ENCODE measurements at places on chromosomes 11 and 22.

DNA sequence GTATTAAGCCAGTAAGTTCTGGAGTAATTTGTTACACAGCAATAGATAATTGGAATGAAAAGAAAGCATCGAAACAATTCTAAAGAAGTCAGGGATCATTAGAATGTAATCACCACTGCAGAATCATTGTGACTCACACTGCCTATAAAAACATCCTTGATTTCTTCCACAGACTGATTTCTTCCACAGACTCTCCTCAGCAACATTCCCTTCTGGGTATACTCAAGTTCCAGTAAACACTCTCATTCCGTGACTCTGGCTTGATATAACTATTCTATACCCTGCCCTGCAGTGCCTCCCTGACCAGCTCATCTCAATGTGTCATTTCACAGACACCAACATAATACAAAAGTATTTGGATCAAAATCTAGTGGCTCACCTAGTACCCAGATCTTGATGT is 120.5 kb downstream of the BBOX1 start:
- no peak overlapping the region for H3K27ac ChIP-seq
- no peak overlapping the region for H3K4me3 ChIP-seq
- no peaks in the 10 kb centered on the region for H3K4me1 ChIP-seq

DNA sequence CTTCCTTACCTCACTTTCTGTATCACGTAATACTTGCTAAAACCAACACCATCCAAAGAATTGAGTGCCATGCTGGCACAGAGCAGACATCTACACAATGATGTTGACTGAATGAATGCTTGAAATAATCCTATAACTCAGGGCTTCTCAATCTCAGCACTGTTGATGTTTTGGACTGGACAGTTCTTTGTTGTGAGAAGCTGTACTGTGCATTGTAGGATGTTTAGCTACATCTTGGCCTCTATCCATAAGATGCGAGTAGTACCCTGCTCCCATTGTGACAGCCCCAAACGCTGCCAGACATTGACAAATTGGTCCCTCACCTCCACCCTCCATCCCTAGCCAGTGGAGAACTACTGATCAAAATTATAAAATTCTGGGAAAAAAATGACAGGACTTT is 153.4 kb downstream of the NAV2 start:
- H3K4me3 ChIP-seq = no peak overlapping the region
- H3K4me1 ChIP-seq = no peaks in the 10 kb centered on the region
- H3K27ac ChIP-seq = no peak overlapping the region
- no peaks in the 10 kb centered on the region for H3K27me3 ChIP-seq

DNA sequence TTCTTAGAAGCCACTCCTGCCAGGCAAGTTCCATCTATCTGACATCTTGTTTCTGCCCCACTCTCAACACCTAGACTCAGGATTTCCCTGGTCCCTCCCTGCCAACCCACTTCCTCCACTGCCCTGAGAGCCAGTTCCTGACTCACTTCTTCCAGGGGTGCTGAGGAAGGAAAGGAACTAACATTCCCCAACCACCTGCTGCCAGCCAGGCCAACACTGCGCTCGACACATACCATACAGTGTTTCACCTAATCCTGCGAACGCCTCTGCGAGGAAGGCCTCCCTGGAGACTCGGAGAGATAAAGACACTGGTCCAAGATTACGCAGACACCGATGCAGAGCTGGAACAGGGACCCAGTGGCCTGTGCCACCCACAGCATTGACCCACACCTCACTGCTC is 40.2 kb downstream of the MICAL3 start:
- no peaks in the 10 kb centered on the region for H3K4me1 ChIP-seq
- DNase-seq = no peak
- no peak overlapping the region for H3K27ac ChIP-seq
- H3K27me3 ChIP-seq = no peaks in the 10 kb centered on the region
- no peaks in the 10 kb centered on the region for H3K36me3 ChIP-seq
- H3K4me3 ChIP-seq = no peak overlapping the region

DNA sequence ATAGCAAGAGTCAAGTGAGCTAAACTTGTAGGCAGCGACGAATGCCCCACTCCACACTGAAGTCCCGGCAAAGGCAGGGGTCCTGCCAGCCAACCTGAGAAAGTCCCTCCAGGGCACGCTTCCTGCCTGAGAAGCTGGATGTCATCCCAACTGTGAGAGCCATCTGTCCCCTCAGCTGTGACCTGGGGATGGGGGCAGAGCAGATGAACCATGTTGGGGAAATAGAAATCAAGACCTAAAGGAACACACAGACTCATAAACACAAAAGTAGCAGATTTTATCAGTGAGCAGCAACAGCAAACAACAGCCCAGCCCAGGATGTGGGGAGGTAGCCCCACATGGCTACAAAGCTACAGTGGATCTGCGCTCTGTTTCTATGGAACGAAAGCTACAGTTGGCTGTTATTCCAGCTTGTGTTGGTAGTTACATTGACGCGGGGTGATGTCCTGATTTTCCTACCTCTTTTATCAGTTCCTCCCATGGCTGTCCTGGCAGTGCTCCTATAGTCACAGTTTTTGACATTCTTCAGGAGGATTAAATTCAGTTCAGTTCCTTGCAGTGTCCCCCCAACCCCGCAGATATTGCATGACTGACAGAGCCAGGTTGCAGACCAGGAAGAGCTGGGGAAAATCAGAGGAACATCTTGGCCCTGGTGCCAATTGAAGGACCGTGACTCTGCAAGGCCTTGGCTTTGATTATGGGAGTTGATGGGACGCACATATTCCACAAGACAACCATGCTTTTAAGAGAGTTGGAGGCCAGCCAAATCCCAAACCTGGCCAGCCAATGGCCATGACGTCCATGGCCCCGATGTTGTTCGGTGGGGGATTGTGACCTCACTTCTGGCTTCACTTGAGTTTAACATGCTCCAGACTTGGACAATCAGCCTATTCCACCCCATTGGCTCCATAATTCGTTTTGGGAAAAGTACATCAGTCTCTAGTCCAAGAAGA is 14.6 kb downstream of the MRGPRD start:
- H3K27me3 ChIP-seq = no peaks in the 10 kb centered on the region
- no peaks in the 10 kb centered on the region for H3K4me1 ChIP-seq
- no peak overlapping the region for H3K27ac ChIP-seq
- DNase-seq = no peak
- H3K4me3 ChIP-seq = no peak overlapping the region
- no peaks in the 10 kb centered on the region for H3K36me3 ChIP-seq

DNA sequence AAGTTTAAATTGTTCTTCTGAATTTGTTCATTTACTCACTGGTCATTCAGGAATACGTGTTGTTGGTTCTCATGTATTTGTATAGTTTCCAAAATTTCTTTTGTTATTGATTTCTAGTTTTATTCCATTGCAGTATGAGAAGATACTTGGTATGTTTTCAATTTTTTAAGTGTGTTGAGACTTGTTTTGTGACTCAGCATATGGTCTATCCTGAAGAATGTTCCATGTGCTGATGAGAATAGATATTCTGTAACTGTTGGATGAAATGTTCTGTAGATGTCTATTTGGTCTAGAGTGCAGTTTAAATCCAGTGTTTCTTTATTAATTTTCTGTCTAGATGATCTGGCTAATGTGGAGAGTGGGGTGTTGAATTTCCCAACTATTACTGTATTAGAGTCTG is 23.5 kb downstream of the CFAP300 start:
- H3K4me1 ChIP-seq = no peaks in the 10 kb centered on the region
- H3K4me3 ChIP-seq = no peak overlapping the region
- no peaks in the 10 kb centered on the region for H3K27me3 ChIP-seq
- H3K27ac ChIP-seq = no peak overlapping the region
- no peaks in the 10 kb centered on the region for H3K36me3 ChIP-seq
- DNase-seq = no peak

DNA sequence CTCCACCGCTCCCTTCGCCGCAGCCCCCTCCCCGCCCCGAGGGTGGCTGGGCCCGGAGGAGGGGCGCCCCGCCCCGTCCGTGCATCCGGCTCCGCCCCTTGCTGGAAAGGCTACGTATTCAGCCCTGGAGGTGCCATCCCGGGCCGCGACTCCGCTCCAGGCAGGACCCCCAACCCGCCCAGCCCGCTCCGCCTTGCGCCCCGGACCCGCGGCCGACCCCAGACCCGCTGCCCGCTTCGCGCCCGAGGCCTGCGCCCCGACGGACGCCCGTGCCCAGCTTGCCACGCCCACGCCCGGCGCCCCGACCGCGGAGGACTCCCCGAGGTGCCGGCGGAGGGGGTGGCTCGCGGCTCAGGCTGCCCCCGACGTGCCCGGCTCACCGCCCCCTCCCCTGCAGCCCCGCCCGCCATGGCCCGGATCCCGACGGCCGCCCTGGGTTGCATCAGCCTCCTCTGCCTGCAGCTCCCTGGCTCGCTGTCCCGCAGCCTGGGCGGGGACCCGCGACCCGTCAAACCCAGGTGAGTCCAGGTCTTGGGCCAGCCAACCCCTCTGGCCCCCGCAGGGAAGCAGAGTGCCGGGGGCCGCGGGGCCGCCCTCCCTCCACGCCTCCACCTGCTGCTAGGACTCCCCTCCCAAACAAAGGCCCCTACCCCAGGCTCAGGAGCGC is at the start of gene ADM2:
ADM2 (plus strand) TSS at position 104 of the 667 bp plus-strand sequence; CDS start at position 409, 305 bp downstream.
- H3K4me3 ChIP-seq = peak within 1 kb of the TSS; percentile 42
- peak; percentile 40 for DNase-seq
- H3K36me3 ChIP-seq = no peaks in the 10 kb centered on the region
- peak within 1 kb of the TSS; percentile 30 for H3K27ac ChIP-seq
- no peaks in the 10 kb centered on the region for H3K4me1 ChIP-seq
- no peaks in the 10 kb centered on the region for H3K27me3 ChIP-seq

DNA sequence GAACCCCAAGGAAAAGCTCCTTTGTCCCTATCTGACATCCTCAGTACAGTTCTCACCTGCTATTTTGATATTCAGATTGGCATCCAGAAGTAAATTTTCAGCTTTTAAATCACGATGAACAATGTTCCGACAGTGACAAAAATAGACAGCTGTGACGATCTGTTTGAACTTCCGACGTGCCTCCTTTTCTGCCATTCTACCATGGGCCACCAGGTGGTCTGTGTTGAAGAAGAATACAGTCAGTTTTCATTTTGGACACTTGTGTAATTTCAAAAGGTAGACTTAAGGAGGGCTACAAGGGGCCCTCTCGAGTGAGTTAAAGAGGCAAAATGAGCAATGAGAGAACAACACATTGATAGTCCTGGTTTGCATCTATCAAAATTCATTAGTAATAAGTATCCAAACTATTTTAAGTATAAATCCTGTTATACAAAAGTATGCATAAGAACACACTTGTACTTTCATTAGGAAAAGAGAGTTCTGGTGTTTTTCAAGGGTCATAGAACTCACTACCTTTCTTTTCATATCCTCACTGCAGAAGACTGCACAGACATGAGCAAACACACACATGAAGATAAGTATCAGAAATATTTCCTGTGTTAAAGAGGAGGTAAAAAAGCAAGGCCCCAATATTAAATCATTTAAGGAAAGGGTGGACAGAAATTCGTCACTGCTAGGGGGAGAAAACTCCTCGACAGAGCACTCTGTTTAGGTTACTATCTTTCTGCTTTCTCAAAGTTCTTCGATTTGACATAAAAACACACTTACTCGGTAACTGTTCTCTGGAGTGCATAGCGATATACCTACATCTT is 89.9 kb upstream of the APOA1 start:
- no peaks in the 10 kb centered on the region for H3K4me1 ChIP-seq
- no peak for DNase-seq
- H3K4me3 ChIP-seq = no peak overlapping the region
- peaks cover 5% of the 10 kb centered on the region for H3K36me3 ChIP-seq

DNA sequence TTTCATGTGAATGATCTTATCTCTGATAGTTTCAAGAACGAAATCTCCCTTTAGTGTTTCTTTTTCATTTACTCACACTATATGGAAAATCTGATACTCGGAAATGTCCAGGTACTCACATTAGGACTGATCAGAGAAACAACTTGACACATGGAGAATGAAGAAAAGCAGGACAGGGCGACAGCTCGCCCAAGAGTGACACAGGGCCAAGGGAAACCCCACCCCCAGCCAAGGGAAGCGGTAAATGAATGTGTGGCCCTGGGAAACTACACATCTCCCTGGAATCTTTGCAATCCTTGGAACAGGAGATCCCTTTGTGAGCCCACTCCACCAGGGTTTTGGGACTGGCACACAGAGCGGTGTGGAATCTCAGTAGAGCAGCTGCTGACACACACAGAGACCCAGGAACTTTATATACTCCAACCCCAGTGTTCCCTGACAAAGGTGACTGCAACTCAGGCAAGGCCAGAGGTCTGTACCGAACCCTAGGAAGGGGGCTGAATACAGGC is 303.7 kb upstream of the ARHGAP42 start:
- H3K4me3 ChIP-seq = no peak overlapping the region
- no peaks in the 10 kb centered on the region for H3K27me3 ChIP-seq
- H3K36me3 ChIP-seq = no peaks in the 10 kb centered on the region
- DNase-seq = no peak

- no peak for DNase-seq
- no peaks in the 10 kb centered on the region for H3K36me3 ChIP-seq
- no peak overlapping the region for H3K4me3 ChIP-seq
- H3K27ac ChIP-seq = no peak overlapping the region
- no peaks in the 10 kb centered on the region for H3K4me1 ChIP-seq
- no peaks in the 10 kb centered on the region for H3K27me3 ChIP-seq
Observed at GRCh38 chr11:27904358-27905055, 203.4 kb downstream of the KIF18A start.

- no peaks in the 10 kb centered on the region for H3K36me3 ChIP-seq
- no peaks in the 10 kb centered on the region for H3K4me1 ChIP-seq
- no peak for DNase-seq
- no peaks in the 10 kb centered on the region for H3K27me3 ChIP-seq
Observed at GRCh38 chr11:87215236-87215635, 177.5 kb downstream of the TMEM135 start.

GRCh38 chr11:47946682-47947559 is 33.4 kb upstream of the PTPRJ start:
- peak overlapping the region; percentile 6 for H3K27ac ChIP-seq
- H3K27me3 ChIP-seq = no peaks in the 10 kb centered on the region
- DNase-seq = peak; percentile 78
- no peak overlapping the region for H3K4me3 ChIP-seq
- H3K36me3 ChIP-seq = no peaks in the 10 kb centered on the region

- no peak overlapping the region for H3K4me3 ChIP-seq
- H3K27me3 ChIP-seq = no peaks in the 10 kb centered on the region
- no peak for DNase-seq
- H3K36me3 ChIP-seq = no peaks in the 10 kb centered on the region
- no peaks in the 10 kb centered on the region for H3K4me1 ChIP-seq
Observed at GRCh38 chr11:12975195-12975594, 33.9 kb upstream of the RASSF10 start.

DNA sequence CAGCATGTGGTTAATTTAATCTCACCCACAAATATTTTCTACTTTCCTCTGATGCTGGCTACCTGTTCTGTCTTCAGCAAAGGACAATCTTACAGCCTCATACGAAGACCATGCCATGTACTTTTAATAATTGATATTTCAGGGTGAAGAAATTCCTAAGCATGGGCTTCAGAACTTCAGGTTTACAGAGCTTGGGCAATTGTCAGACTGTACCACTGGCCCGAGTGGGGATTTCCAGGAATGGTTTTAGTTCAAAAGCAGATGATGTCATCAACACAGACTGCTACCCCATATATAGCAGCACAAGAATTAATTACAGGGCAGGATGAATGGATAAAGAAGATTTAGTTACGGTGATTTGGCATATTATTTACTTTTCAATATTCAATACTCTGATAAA is 171.8 kb downstream of the ETS1 start:
- H3K4me3 ChIP-seq = no peak overlapping the region
- no peak for DNase-seq
- H3K36me3 ChIP-seq = no peaks in the 10 kb centered on the region
